Activated CD4-positive, alpha-beta T cell treated with anti-CD3 and anti-CD28 coated beads for 48 hours (primary cell): ENCODE measurements at places on chromosomes 5 and 9.

- no peak for DNase-seq
These were observed 5.5 kb downstream of the TRIM32 start for GRCh38 chr9:116692616-116693015.

GRCh38 chr9:103991001-103991400 lies 103.1 kb upstream of the SMC2 start:
- no peak for DNase-seq

DNA sequence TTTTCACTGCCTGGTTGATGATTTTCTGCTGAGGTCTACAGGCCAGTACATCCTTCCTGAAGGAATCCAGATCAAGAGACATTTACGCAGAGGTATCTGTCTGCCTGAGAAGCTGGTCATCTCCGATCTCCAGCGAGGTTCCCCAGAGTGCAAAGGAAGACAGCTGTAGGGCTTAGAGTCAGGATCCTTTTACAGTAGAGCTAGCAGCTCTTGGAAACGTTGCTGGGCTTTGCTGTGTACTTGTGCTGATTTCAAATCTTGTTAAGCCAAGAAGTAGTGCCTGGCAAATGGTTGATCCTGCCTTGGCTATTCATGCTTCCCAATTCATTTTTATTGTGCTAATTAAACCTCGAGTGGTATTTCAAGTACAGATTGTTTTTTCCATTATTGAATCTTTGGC lies 48.9 kb downstream of the NTRK2 start:
- DNase-seq = no peak

DNA sequence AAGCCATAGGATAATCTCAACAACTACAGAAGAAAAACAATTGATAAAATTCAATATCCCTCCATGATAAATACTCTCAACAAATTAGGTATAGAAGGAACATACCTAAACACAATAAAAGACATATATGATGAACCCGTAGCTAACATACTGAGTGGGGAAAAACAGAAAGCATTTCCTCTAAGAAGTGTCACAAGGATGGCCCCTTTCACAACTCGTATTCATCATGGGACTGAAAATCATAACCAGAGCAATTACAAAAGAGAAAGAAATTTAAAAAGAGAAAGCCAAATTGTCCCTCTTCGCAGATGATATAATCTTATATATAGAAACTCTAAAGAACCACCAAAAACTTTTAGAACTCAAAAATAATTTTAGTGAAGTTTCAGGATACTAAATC lies 146.3 kb upstream of the RGMB start:
- DNase-seq = no peak

- DNase-seq = no peak
These were observed 64.5 kb downstream of the EPB41L4B start for GRCh38 chr9:109256336-109256735.

DNA sequence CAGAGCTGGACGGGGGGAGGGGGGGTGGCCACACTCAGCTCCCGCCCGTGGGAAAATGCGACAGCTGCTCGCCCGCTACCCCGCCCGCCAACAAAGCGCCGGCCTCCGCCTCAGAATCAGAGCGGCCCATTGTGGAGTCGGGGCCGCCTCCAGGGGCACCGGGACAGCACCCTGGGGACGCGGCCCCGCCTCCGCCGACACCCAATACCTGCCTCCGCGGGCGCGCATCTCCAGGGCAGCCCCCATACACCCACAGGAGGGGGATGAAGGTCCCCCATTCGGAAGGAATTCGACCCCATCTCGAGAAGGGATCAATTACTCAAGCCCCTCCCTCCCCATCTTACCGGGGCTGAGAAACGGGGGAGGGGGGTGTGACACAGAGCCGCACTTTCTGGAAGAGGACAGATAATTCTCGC lies 1.3 kb downstream of the NOTCH1 start:
- peak; percentile 76 for DNase-seq

- no peak for DNase-seq
These were observed 677 bp upstream of the ZNF79 start for GRCh38 chr9:127423476-127423933.

GRCh38 chr5:109701792-109702191 lies 12.1 kb downstream of the MAN2A1 start:
- DNase-seq = no peak

DNA sequence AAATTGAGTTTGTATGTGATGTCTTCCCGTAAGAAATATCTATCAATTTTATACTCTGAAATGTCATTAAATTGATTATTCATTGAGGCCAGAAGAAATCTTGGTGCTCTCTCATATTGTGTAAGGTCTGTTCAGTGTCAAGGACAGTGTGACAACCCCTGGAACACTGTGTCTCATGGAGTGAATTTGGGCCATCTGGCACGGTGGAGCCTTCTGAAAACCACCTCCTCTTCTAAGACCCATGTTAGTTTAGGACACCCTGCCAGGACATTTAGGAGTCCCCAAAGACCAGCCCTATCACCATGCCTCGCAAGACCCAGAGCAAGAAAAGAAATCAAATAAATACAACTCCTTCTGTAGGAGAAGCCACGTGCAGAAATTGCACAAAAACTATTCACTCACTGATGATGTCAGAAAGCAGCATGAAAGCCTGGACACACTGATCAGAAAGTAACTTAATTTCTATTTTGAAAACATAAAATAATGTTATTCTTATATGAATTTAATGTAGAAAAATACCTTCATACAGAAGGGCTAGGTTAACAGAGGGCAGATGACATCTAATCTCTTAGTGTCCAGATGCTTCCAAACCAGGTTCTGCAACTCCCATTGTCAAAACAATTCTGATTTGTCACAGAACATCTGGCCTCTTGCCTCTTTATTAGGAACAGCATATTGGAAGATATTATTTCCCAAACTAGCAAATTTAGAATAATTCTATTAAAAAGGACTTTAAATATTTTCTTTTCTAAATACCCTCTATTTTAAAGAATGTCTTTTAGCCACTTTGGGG lies 298.8 kb downstream of the NR2F1-AS1 start:
- DNase-seq = no peak

DNA sequence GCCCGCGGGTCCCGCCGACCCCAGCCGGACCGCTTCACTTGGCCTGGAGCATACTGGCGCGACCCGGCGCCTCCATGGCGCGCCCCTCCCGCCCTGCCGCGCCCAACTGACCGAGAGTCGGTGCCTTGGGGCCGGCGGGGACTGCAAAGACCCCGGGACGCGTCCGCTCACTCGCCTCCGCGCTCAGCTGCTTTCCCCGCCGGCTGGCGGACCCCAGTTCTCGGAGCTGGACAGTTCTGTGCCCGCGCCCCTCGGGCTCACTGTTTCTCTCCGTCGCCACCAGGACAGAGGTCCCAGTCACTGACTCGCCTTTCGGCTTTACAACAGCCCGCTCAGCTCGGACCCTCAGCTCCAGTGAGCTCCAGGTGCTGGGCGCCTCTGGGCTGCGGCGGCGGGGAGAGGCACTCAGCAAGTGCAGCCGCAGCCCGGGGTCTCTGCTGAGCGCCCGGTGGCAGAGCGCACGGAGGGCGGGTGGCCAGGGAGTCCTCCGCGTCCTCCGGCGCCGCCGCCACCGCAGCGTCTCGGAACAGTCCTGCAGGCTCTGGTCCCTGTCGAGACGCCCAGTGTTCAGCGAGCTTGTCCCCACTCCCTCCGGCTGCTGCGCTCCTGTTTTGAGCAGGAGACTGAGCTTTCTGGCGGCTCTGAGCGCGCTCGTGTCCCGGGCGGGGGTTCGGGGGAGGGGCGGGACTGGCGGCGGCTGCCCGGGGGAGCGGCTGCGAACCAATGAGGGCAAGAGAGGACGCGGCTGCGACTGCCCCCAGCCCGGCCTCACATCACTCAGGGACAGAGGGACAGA lies at the start of gene SMIM32:
SMIM32 (minus strand) TSS at position 637 of the 796 bp plus-strand sequence. CDS start 638 bp downstream, outside the sequence.
- DNase-seq = no peak

DNA sequence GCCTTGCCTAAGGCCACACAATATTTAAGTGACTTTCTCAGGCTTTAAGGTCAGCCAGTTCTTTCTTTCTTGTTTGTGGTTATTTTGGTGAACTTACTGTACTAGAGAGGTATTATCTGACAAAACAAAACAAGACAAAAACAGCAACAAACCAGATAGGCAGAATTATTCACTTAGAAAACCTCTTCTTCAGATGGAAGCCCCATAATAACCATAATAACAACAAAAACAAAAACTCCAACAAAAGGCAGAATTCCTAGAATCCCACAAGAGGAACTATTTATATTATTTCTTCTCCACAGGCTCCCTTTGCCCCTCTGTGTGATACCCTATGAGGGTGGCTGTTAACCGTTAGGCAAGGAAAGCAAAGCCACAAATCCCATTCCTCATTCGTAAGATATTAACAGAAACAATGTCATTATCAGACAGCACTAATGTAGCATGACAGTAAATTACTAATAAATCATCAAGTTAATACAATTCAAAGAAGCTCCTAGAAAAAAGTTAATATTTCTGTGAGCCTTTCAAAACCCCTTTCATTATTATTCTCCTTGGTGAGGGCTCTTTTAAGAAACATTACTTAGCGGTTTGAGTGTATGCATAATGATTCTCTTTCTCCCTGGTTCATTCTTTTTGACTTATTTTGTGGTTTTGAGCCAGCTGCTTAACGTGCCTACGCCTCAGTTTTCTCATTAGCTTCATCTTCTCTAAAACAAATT lies 274.9 kb downstream of the EFNA5 start:
- DNase-seq = no peak

GRCh38 chr9:86867804-86868313 lies 79.4 kb downstream of the GAS1 start:
- DNase-seq = no peak

DNA sequence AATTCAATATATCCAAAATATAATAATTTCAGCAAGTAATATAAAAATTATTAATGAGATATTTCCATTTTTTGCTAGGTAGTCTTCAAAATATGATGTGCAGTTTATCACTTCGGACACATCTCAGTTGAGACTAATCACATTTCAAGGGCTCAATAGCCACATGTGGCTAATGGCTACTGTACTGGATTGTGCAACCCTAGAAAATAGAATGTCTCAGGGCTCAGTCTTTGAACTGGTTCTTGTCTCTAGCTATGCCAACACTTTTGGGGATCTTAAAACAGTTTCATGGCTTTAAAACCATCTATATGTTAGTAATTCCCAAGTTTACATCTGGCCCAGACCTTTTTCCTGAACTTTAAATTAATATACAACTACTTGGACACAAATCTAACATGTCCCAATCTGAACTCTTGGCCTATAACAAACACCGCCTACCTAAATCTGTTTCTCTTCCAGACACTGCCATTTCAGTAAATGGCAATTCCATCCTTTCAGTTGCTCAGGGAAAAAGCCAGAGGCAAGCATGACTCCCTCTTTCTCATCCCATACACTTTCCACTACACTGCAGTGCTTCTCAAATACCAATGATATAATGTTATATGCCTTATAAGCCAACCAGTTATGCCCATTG lies 18.8 kb downstream of the PTAR1 start:
- DNase-seq = no peak

- peak; percentile 7 for DNase-seq
These were observed 83.7 kb upstream of the ORM1 start for GRCh38 chr9:114238891-114239875.

- no peak for DNase-seq
These were observed 69.8 kb downstream of the ESM1 start for GRCh38 chr5:54915466-54916027.

GRCh38 chr5:10984021-10984715 lies 223.1 kb upstream of the DAP start:
- DNase-seq = no peak

DNA sequence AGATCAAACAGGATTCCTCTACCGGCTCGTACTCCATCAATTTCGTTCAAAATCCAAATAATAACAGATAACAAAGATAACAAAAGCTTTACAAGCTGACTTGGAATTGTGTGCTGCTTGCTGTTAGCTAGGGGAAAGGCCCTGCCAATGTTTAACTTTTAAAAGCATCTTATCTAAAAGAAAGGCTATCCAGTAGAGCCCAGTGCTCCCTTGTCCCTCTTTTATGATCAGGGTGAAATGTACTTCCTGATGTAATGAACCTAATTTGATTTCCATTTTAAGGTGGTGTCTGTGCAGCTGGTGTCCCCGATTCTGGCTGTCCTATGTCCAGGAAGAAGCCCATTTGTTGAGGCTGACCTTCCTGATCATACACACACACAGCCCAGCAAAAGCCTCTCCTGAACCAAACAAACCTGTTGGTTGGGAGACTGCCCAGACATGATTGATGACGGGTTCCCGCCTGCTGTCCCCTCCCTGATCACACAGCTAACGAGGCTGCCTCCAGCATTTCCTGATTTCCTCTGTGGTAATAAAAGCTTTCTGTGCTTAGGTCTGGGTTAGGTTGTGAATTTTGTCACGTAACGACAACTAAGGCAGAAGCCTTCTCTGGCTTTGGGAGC lies 54.1 kb downstream of the PWWP2A start:
- DNase-seq = no peak

DNA sequence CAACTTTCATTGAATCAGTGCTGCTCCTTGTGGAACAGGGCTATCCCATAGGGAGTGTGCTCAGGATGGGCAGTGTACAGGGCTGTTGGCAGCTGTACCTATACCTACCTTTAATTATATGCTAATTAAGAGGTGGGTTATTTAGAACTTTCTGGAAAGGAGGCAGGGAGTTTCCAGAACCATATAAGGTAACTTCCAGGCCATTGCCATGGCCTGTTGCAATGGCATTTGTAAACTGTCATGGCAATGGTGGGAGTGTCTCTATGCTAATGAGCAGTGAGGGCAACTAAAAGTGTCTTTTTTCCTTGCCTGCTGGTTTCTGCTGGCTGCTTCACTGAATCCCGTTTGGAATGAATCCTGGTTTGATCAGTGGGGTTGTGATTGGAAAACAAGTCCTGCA lies 2.3 kb upstream of the ARHGAP26 start:
- DNase-seq = no peak

GRCh38 chr5:1299511-1299850 lies 4.6 kb upstream of the TERT start:
- DNase-seq = no peak

DNA sequence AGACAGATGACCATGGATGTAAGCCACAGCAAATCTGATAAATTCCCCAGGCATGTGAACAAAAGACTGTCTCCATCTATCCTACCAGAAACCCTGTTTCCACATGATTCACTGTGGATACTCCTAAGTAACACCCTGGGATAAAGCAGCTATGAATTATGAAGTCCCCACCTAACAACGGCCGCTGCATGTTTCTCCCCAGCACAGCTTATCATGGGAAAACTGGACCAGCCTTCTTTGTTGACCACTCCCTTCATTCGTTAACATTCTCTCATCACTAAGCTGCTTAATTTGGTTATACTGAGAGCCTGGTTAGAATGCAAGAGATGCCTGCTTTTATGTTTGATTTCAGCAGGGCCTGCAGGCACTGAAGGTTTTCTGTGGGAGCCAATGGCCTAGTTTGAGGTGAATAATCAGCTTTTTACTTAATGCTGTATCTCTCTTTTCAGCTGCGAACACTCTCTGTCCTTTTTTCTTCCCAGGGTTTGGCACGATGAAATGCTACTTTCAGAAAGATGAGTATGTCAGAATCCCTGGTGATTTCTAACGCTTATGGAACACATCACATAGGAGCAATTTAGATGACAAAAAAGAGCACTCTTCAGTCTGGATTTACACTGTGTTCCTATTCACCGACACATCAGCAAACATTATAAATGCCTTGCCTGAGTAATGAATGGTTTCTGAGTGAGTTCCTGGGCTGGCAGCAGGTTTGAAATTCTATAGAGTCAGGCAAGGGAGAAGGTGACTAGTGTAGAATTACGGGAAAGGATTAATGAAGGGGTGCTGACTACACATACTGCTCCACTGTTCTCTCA lies 318.4 kb upstream of the ZNF608 start:
- no peak for DNase-seq
